ENCODE measurements at places on chromosomes 7 and 10.

DNA sequence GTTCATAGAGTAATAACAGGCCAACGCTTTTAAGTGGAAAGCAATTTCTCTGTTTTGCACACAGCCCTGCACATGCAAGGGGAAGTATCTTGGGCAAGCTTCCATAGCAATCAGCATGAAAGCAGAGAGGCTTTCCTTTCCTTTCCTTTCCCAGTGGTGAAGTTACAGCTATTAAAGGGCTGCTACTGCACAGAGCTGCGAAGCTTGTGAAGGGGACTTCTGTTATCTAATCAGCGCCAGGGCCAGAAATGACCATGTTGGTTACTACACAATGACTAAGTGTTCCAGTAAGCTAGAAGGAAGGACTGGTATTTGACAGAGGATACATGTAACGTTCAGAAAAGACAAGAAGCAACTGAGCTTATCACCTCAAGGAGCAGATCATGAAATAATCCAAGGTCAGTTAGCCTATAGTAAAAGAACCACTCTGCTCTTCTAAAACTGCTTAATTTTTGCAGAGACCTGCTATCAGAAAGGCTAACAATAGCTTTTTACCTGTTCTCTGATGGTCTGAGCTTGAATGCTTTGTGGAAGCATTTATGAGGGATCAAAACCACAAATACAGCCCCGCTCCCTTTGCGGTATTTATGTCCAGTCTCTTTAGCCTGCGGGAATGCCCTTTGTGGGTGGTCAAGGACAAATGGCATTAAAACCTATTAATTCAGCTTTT lies 45.9 kb downstream of the SGMS1 start:
- DNase-seq: no peak

DNA sequence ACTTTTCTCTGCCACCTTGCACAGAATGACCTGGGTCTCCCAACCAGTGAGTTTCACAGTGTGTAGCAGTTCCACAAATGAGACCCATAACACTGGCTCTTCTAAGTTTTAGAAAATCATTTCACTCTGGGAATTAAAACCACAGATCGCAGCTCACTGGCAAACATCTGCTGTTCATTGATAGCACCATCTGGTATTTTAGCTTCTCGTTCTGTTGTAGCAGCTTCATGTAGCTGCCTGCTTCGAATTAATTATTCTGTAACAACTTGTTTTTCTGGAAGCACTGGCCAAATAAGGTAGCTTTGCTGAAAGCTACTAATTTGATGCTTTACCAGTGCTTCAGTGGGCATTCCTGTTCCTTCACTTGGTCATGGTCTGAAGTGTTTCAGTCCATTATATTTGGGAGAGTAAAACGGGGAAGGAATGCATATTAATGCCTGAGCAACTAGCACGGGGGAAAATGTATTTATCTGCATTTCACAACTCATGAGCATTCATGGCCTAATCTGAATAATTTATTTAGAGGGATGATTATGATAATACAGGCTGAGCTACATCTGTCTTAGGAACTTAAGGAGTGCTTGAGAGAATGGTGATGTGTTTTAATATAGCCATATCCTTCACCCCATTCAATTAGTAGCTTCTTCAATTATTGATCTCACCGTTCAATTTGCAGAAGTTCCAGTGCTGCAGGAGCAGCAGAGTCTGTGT lies 447.4 kb downstream of the XPNPEP1 start:
- no peak for DNase-seq

GRCh38 chr10:49359349-49360270 lies 36.3 kb downstream of the DRGX start:
- DNase-seq: no peak

GRCh38 chr10:13481690-13482089 lies 47.1 kb downstream of the BEND7 start:
- DNase-seq: no peak

- no peak for DNase-seq
Measured at GRCh38 chr10:121732172-121732571, 133.9 kb upstream of the FGFR2 start.

DNA sequence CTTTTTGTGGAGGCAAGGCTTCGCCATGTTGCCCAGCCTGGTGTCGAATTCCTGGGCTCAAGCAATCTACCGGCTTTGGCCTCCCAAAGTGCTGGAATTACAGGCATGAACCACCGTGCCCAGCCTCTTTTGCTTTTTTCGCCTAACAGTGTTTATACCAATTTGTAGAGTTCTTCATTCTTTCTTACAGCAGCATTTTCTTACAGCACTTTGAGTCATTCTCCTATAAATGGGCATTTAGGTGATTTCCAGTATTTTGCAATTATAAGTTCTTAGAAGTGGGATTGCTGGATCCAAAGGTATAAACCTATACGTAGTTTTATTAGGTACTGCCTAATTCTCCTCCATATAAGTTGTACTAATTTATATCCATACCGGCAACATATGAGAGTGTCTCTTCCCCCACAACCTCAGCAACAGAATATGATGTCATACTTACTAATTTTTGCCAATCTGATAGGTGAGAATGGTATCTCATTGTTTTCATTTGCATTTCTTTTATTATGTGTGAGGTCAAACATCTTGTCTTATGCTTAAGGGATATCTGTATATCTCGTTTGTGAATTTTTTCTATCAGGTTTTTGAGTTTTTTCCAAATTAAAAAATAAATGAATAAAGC lies 39.1 kb downstream of the SUFU start:
- no peak for DNase-seq

GRCh38 chr10:102834143-102834542 lies 3.1 kb downstream of the CYP17A1 start:
- no peak for DNase-seq

Measured in Jurkat, Clone E6-1 (cell line).